ENCODE measurements at places on chromosomes 12 and 14. TPM values are rescaled to one million over a fixed set of nuclear protein-coding genes. Genes with fewer than 3 reads are reported as not detected.

Gene ZNF26
- total RNA-seq, result 14.1 TPM

Gene NEUROD4
- total RNA-seq, result not detected

Gene SLC25A47
- 0.25 TPM for total RNA-seq

Gene KRT6A
- total RNA-seq, result not detected

Gene SLC10A1
- not detected for total RNA-seq

Gene CTSG
- not detected for total RNA-seq

Gene LMNTD1
- total RNA-seq, result not detected

Gene LTA4H
- 32.9 TPM for total RNA-seq

Gene GPR162
- total RNA-seq, result 1.7 TPM

Gene OR4E2
- total RNA-seq, result not detected

Gene PRKD1
- total RNA-seq, result 0.16 TPM

Gene PA2G4
- 470 TPM for total RNA-seq
